ENCODE measurements at places on chromosomes 6 and 20.
A peak's percentile ranks its signal among the peaks of the same experiment; 100 is the strongest.

DNA sequence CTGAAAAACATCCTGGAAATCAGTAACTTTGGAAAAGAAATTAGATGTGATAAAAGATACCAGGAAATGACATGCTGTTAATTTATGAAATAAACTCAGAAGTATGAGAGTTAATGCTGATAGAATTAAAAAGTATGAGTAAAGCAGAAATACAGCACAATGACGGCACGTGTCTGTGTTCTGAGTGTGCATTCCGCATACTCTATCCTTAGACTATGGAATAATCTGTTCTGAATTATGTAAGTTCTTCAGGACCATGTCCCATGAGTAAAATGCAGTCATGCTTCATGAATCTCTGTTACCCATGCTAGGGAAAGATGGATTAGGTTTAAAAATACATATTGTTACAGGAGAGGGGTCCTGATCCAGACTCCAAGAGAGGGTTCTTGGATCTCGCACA is 21.7 kb downstream of the HECA start:
- DNase-seq = no peak

GRCh38 chr6:121309768-121310469 is 24.4 kb downstream of the TBC1D32 start:
- no peak for DNase-seq

- no peak for DNase-seq
Measured at GRCh38 chr20:1508574-1508973, 17.4 kb upstream of the SIRPB2 start.

DNA sequence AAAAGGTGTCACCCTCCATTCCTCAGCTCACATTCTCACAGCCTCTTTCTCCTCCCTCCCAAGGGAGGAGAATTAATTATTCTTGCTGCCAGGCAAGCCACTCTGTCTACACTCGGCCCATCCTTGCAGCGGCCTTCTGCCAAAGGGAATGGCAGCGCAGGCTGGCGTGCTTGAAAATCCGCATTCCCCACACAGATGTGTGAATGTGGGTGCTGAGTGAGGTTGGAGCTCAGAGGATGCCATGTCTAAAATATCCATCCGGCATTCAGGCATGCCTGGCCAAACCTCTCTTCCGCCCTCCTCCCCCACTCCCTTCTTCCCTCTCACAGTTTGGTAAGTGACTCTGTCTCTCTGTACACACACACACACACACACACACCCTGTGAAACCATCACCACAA is 27.7 kb downstream of the PNPLA1 start:
- no peak for DNase-seq

GRCh38 chr20:52500157-52500556 is 308.6 kb upstream of the ZFP64 start:
- DNase-seq = no peak

- no peak for DNase-seq
Measured at GRCh38 chr6:35181933-35182612, 31.7 kb upstream of the SCUBE3 start.

- no peak for DNase-seq
Measured at GRCh38 chr6:127383988-127384387, 40.6 kb upstream of the ECHDC1 start.

GRCh38 chr20:62760471-62760855 is 35.8 kb upstream of the MRGBP start:
- DNase-seq = peak; percentile 20

DNA sequence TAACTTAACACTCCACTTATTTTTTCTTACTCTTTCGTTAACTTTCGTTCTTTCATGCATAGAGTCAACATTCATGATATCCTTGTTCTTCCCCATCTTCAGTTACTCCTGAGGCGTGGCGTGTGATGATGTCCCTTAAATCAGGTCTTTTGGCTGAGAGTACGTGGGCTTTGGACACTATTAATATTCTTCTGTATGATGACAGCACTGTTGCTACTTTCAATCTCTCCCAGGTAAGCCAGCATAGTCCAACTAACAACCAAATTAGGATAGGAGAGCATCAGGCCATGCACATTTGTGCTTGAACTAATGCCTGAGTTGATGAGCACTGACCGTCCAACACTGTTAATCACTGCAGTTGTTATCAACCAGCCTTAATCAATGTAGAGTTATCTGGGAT is 119.6 kb downstream of the TMEM242 start:
- DNase-seq = no peak

DNA sequence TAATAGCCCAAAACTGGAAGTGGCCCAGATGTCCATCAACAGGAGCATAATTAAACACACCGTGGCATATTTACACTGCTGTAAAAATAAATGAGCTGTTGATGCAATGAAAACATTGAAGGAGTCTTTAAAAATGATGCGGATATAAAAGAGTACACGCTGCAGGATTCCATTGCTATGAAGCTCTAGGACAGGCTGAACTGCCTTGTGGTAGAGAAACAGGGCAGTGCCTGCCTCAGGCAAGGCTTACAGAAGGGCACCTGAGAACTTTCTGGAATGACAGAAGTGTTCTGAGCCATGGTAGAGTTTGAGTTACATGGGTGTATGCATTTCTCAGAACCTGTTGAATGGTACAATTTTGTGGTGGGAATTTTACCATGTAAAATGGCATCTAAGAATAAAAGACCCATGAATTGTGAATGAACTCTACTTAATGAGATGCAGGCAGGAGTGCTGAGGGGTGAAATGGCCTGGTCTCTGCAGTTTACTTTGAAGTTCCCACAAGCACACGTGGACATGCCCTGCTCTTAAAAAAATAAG is 45.3 kb upstream of the RIN2 start:
- no peak for DNase-seq

- DNase-seq = no peak
Measured at GRCh38 chr6:16991981-16992629, 109.7 kb upstream of the STMND1 start.

GRCh38 chr6:149895048-149895590 is 2.8 kb downstream of the RAET1E start:
- no peak for DNase-seq

DNA sequence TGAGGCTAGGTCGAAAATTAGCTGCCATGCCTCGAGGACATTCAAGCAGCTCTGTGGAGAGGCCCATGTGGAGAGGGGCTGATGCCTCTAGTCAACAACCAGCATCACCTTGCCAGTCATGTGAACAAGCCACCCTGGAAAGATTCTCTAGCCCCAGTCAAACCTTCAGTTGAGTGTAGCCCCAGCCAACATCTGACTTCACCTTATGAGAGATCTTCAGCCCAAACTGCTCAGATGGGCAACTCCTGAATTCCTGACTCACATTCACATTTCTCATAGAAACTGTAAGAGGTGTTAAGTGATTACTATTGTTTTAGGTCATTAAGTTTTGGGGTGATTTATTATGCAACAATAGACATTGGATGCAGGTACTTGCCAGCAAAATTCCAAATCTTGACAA is 44.9 kb downstream of the GJA10 start:
- no peak for DNase-seq

- no peak for DNase-seq
Measured at GRCh38 chr6:169253337-169254238, at the start of gene THBS2. THBS2 (minus strand) TSS chr6:169253846; CDS start chr6:169250784, 3,062 bp downstream.

GRCh38 chr6:142965164-142965563 is 20.2 kb upstream of the HIVEP2 start:
- DNase-seq = no peak

DNA sequence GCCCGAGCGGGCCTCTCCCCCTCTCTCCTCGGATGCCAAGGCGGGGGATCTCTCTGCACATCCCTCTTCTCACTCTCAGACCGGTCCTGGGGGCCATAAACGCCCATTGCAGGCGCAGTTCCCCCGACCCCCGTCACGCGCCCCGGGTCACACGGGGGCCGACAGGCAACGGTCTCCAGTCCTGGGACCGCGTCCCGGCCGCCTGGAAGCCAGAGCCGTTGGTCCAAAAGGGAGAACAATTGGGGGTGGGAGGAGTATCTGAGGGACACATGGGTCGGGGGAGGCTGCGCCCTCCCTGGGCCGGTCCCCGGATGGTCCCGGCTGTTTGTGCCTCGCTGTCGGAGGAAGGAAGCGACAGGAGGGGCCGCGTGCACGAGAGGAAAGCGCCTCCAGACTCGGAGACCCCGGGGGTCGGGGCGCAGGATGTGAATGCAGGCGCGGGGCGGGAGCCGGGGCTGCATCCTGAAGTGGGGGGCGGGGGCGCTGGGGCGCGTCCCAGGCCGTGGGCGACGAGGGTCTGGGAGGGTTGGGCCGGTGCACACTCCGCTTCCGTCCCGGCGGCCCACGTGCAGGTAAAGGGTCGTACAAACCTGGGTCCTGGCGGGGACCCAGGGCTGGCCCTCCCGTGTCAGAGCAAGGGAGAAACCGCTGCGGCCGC is 903 bp downstream of the SLC4A11 start:
- DNase-seq = no peak

DNA sequence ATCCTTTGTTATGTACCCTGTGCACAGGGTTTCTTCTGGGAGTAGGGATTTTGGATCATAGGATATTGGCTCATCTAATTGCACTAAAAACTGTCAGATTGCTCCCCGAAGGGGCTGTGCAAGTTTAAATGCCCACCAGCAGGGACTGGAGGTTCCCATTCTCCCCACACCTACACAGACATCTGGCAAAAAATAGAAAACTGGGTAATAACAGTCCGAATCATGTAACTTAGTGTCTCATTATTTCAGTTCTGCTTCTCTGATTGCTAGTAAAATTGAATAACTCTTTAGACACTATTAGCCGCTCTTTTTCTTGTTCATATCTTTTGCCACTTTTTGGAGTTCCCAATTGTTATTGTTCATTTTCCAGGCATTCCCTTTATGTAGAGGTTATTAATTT is 5.3 kb downstream of the PSMF1 start:
- no peak for DNase-seq

DNA sequence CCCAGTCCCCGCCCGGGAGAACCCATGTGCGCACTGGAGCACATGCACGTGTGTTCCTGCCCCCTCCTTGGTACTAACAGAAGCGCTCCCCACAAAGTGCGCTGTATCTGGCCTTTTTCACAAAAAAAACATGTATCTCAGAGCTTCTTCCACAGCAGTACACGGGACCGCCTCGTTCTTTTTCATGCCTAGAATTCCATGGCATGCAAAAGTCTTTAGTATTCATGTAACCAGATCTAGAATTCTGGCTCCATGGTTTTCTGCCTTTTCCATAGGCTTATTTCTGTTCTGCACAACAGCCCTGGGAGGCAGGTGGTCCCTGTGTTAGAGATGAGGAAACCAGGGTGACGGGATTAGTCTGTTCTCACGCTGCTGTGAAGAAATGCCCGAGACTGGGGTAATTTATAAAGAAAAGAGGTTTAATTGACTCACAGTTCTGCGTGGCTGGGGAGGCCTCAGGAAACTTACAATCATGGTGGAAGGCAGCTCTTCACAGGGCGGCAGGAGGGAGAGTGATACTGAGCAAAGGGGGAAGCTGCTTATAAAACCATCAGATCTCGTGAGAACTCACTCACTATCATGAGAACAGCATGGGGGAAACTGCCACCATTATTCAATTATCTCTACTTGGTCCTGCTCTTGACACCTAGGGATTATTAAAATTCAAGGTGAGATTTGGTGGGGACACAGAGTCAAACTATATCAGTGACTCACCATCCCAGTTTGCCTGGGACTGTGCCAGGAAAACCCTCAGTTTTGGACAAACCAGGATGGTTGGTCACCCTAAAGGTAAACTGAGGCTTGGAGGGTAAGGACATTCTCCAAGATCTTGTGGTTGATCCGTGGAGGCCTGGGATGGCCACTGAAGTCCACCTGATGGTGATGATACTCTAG is 41.0 kb downstream of the C20orf203 start:
- no peak for DNase-seq

DNA sequence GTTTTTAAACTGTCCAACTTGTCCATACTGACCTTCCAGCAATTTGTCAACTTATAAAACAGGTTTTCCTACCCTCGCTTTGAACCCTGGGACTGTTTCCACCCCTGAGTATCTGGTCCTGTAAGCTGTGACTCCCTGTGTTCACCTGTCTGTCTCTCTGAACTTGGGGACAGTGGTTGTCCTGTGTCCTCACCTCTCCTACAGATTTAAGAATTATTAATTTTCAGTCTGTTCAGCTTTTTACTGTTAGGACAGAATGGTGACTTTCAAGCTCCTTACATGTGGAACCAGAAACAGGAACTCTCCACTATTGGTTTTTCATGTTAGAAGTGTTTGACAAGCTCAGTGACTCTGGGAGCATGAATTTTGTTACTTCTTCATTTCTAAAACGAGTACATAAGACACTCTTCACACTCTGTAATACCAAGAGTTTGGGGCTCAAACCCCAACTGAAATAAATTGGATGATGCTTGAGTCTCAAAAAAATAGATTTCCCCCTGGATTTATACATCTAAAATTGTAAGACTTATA is 713.9 kb downstream of the COL12A1 start:
- DNase-seq = no peak

GRCh38 chr6:137647762-137648447 is 153.7 kb upstream of the OLIG3 start:
- no peak for DNase-seq

- DNase-seq = no peak
Measured at GRCh38 chr20:10312111-10312510, 93.5 kb downstream of the SNAP25 start.

DNA sequence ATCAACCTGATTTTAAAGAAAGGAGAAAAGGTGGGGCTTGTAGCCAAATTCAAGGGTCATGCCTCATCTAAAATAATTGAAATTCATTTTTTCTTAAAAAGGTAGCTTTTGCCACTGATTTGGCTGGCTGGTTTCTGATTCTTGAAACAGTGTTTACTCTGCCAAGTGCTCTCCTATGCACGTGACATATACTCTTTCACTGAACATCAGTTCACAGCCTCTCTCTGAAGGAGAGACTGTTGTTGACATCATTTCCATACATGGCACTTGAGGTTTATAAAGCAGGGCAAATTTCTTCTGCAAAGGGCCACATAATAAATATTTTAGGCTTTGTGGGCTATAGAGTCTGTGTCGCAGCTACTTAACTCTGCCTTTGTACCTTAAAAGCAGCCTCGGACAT is 40.4 kb upstream of the DOK5 start:
- DNase-seq = no peak

DNA sequence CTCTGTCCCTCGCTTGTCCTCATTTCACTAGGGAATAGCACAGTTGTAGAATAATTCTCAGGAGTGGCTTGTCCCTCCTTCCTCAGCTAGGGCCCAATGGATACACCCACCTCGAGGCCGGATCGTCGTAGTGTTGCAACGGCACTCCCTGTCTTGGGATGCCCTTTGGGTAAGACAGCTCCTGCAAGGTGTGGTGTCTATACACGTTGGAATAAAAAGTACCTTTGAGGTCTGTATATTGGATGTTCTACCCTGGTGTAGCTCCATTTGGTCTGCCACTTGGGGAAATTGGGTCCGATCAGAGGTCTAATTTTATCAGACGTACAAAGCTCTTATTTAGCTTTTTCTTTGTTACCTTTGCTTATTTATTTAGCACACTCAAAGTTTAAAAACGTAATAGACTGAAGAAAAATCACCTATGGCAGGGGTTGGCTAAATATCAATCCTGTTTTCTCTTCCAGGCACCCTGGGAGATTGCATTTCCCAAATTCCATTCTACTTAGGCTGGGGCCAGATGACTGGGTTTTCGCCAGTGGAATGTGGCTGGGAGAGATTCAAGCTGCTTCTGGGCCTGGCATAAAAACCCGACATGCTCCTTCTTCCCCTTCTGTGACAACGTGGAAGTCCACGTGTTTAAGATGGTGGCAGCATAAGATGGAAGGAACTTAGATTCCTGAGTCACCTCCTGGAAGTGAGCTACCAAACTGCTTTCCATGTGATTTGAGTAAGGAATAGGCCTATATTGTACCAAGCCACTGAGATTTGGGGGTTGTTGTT is 82.3 kb upstream of the CD83 start:
- DNase-seq = no peak

GRCh38 chr6:33770833-33771145 is 18.1 kb downstream of the LEMD2 start:
- no peak for DNase-seq

- DNase-seq = no peak
Measured at GRCh38 chr6:109714166-109714565, 23.1 kb downstream of the FIG4 start.
